ENCODE measurements at places on chromosomes 6 and 20. TPM values are rescaled to one million over a fixed set of nuclear protein-coding genes. Genes with fewer than 3 reads are reported as not detected.

- no peak overlapping the region for H3K4me3 ChIP-seq
- H3K36me3 ChIP-seq = no peaks in the 10 kb centered on the region
- peaks cover 2% of the 10 kb centered on the region for H3K4me1 ChIP-seq
- DNase-seq = no peak
Observed at GRCh38 chr20:63067721-63068560, 61.2 kb upstream of the BHLHE23 start.

DNA sequence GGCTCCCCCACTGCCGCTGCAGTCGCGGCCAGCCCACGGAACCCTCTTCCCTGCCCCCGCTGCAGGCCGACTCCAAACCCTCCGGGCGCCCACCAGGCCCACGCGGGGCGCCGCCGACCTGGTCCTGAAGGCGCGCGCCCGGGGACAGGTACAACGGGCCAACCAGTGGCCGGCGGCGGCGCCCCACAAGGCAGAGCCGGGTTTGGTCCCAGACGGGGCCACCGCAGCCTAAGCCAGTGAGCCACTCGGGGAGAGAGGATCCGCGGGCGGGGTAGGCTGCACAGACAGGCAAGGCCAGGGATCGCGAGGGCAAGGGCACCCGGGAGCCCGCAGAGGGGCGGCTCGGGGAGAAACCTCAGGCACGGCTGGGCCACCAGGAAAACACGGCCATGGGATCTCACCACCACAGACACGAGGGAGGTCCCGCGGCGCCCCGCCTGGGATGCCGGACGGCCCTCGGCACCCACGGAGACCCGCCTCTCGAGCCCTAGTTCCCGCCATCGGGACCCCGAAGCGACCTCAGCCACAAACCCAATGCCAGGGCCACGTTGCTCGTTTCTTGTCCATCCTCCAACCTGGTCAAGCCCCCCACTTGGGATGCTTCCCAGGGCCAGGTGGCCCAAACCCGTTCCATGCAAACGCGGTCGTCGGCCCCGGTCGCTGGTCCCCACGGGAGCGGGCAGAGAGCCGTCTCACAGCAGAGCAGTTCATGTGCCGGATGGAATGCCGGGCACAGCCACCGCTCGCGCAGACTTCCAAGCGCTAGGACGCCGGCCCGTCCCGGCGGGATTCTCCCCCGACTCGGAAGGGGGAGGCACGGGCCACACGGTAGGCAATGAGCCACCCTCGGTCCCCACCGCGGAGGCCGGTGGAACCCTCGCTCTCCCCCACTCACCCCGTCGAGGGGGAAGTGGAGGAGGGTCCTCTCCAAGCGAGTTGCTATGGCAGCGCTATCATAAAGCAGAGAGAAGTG lies 1956.6 kb upstream of the DEFB115 start:
- H3K4me1 ChIP-seq = no peaks in the 10 kb centered on the region
- DNase-seq = no peak
- H3K27me3 ChIP-seq = peaks cover 28% of the 10 kb centered on the region
- no peak overlapping the region for H3K4me3 ChIP-seq

GRCh38 chr6:170456886-170457698 lies 96.0 kb downstream of the PSMB1 start:
- H3K27ac ChIP-seq = no peak overlapping the region
- no peaks in the 10 kb centered on the region for H3K36me3 ChIP-seq
- no peak overlapping the region for H3K4me3 ChIP-seq
- peaks cover 18% of the 10 kb centered on the region for H3K4me1 ChIP-seq
- peaks cover 11% of the 10 kb centered on the region for H3K27me3 ChIP-seq

Gene FAXC
- total RNA-seq = 68.9 TPM

DNA sequence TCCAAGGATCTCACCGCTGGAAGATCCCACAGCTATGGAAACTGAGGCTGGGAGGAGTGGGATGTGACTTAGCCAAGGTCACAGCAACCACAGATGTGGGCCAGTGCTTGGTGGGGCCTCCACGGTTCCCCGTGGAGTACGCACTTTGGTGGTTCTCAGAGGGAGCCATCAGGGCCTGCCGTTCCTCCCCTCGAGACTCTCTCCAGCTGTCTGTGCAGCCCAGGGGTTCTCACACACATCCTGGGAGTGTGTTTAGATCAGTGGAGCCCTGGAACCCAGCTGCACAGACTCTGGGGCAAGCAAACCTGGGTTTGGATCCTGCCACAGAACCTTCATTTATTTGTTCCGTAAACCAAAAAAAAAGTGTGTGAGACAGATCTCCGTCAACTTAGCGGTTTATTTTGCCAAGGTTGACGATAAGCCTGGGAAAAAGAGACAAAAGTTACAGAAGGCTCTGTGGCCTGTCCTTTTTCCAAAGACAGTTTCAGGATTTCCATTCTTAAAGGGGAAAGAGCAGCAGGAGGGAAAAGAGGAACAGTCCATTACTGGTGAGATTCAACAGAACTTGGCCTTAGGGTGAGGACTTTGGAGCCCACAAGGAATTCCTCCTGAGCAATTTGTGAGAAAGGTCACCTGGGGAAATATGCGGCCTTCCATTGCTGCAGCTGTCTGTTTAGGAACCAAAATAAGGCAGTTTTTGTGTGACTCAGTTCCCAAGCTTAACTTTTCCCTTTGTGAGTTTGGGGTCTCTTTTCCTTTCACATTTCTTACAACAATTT lies 13.6 kb upstream of the MYMX start:
- peaks cover 11% of the 10 kb centered on the region for H3K4me1 ChIP-seq
- no peak overlapping the region for H3K27ac ChIP-seq
- H3K4me3 ChIP-seq = no peak overlapping the region
- DNase-seq = no peak
- H3K27me3 ChIP-seq = peaks cover under 1% of the 10 kb centered on the region
- H3K36me3 ChIP-seq = no peaks in the 10 kb centered on the region

DNA sequence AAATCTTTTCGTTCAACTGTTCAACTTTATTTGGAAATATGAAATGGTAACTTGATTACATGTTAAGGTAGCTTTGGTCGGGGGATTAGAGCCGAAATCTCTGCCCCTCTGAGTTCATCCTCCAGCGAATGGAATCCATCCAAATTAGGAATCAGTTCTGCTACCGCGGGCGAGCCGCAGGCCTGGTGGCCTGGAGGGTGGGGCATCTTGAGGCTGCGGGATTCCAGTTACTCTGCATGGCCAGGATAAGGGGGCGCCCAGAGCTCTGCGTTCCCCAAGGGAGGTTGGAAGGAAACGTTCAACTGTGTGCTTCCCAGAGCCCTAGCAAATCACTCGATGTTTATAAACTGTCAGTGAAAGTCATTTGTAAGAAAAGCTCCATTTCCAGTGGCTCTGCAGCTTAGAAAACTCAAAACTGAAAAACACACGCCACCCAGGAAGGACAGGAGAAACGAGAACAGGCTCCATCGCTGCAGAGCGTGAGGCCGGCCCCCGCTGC lies 262.2 kb downstream of the TAF4 start:
- peak; percentile 21 for DNase-seq
- no peaks in the 10 kb centered on the region for H3K36me3 ChIP-seq
- H3K27me3 ChIP-seq = peaks cover 2% of the 10 kb centered on the region
- peak overlapping the region; percentile 15 for H3K4me3 ChIP-seq
- H3K27ac ChIP-seq = no peak overlapping the region
- H3K4me1 ChIP-seq = peaks cover 26% of the 10 kb centered on the region

DNA sequence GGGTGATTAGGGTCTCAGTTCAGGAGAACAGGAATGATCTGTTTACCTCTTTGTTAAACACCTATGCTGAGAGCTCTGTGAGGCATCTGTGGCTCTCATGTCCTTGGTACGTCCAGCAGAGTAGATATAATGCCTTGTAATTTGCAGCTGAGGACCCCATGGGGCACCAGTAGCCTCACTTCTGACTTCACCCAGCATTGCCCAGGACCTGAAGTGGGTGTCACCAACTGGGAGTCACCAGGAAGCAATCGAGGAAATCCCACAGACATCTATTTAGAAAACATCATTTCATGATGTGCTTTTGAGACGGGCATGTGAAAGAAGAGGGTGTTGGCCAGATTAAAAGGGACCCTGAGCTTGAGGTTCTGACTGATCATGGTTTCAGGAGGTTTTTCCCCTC lies 8.8 kb downstream of the EDN3 start:
- H3K36me3 ChIP-seq = no peaks in the 10 kb centered on the region
- H3K4me1 ChIP-seq = peaks cover 5% of the 10 kb centered on the region
- no peak for DNase-seq
- no peak overlapping the region for H3K27ac ChIP-seq
- H3K4me3 ChIP-seq = no peak overlapping the region

Gene KCNG1
- 3.6 TPM for total RNA-seq

DNA sequence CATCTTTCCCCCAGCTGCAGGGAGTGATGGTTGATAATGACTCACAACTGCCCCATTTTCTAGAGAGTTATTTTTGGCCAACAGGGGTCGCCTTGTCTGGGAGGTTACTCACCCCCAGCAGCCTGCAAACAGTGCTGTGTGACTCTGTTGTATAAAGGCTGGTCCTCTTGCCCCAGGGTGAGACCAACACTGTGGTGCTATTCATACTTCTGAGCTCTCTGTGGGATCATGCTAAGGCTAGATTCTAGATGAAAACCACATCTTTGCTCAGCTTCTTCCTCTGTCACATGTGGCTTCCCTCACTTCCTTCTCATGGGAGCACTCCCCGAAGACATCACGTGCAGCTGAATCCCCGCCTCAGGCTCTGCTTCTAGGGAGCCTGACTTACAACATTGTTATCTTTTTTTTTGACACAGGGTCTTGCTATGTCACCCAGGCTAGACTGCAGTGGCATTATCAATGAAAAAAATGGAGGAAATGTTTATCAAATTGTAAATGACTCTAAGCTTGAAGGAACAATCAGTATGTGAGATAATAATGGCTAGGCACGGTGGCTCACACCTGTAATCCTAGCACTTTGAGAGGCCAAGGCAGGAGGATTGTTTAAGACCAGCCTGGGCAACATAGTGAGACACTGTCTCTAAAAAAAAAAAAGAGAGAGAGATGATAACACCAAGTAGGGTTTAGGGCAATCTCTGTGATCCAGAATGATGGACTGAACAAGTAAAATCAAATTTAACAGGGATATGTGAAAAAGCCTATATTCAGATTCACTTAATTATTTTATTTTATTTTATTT lies 55.7 kb upstream of the SLC23A2 start:
- DNase-seq = no peak
- no peaks in the 10 kb centered on the region for H3K4me1 ChIP-seq
- no peaks in the 10 kb centered on the region for H3K36me3 ChIP-seq
- H3K27ac ChIP-seq = no peak overlapping the region

- peaks cover 7% of the 10 kb centered on the region for H3K4me1 ChIP-seq
- H3K4me3 ChIP-seq = no peak overlapping the region
- no peak overlapping the region for H3K27ac ChIP-seq
- no peak for DNase-seq
- no peaks in the 10 kb centered on the region for H3K36me3 ChIP-seq
- H3K27me3 ChIP-seq = peaks cover 4% of the 10 kb centered on the region
Observed at GRCh38 chr6:91042656-91043055, 455.8 kb upstream of the MAP3K7 start.

DNA sequence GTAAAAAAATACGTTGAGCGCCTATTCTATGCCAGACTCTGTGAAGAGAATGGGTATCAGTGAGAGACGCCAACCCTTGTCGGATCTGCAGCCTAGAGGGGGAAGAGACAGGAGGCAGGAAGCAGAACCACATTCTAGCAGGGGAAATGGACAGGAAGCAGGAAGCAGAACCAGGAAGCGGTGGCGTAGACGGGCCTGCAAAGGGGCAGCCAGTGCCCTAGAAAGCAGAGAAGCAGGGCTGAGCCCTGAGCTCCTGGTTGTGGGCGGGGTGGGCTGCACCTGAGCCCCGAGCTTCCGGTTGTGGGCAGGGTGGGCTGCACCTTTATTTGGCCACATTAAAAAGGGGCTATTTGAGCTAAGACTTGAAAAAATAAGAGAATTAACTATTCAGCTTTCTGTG lies 71.9 kb downstream of the FAM120B start:
- DNase-seq = no peak
- H3K27me3 ChIP-seq = peaks cover 3% of the 10 kb centered on the region
- no peak overlapping the region for H3K4me3 ChIP-seq
- peaks cover 5% of the 10 kb centered on the region for H3K4me1 ChIP-seq

DNA sequence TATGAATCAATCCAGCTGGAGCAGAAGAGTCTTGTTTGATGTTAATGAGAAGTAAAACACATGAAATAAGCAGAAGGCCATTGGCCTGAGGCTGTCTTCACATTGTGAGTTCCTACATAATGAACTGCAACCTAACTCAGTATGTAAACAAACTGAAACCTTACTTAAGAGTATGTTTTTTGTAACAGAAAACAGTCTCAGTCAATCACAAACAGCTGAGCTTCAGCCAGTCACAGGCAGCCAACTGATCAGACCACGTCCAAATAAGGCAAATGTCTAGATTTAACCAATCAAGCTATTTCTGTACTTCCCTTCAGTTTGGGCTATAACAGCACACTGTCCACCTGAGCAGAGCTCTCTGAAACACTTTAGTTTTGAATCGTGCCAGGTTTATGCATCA lies 234.7 kb downstream of the TRDN start:
- no peaks in the 10 kb centered on the region for H3K27me3 ChIP-seq
- no peak overlapping the region for H3K4me3 ChIP-seq
- no peaks in the 10 kb centered on the region for H3K36me3 ChIP-seq

GRCh38 chr6:119738425-119738824 lies 388.9 kb upstream of the MAN1A1 start:
- H3K4me3 ChIP-seq = no peak overlapping the region
- H3K36me3 ChIP-seq = no peaks in the 10 kb centered on the region
- H3K27me3 ChIP-seq = no peaks in the 10 kb centered on the region
- DNase-seq = no peak

DNA sequence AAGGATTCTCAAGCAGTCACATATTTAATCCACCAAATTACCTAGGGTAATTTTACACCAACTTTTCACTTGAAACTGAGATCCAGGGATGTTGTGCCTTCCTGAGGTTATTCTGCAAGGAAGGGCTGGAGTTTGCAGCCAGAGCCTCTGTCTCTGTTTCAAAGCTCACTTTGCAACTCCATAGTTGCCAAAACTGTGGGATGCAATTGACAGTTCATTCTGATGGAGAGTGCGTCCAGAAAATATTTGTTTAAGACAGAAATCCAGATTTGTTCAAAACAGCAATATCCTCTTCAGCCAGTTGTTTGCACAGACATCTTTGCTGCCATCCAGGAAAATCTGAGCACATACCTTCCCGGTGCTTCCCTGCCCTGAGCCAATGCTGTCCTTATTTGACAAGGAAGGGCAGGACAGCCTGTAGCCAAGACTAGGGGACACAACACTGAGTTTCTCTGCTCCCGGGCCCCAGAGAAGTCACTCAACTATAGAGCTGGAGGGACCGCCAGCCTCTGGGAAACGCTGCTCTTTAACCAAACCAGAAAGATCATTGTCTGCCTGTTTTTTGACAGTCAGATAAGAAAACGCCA lies 297.4 kb downstream of the HIVEP2 start:
- DNase-seq = no peak
- no peaks in the 10 kb centered on the region for H3K27me3 ChIP-seq
- H3K4me1 ChIP-seq = no peaks in the 10 kb centered on the region

Gene MTFR2
- total RNA-seq = 1.9 TPM

DNA sequence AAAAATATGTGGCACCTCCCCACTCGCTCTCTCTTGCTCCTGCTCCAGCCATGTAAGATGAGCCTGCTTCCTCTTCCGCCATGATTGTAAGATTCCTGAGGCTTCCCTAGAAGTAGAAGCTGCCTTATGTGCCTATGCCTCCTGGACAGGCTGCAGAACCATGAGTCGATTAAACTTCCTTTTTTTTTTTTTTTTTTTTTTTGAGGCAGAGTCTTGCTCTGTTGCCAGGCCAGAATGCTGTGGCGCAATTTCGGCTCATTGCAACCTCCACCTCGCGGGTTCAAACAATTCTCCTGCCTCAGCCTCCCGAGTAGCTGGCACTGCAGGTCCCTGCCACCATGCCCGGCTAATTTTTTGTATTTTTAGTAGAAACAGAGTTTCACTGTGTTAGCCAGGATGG lies 112.5 kb downstream of the FAM217A start:
- DNase-seq = no peak
- H3K4me1 ChIP-seq = no peaks in the 10 kb centered on the region
- no peak overlapping the region for H3K27ac ChIP-seq
- H3K4me3 ChIP-seq = no peak overlapping the region

Gene CST2
- total RNA-seq = not detected

Data from glutamatergic neuron (in vitro differentiated cells).